Calu3 (cell line): ENCODE measurements at places on chromosomes 1 and 21. TPM values are rescaled to one million over a fixed set of nuclear protein-coding genes. Genes with fewer than 3 reads are reported as not detected.

The ABCG1 gene
- 0.19 and 0.29 TPM in 2 replicates for total RNA-seq

The RPF1 gene
- total RNA-seq = 33.6 TPM in 2 replicates

- H3K36me3 ChIP-seq = no peaks in the 10 kb centered on the region
- H3K27me3 ChIP-seq = no peaks in the 10 kb centered on the region
- no peak for DNase-seq
- H3K4me3 ChIP-seq = no peak overlapping the region
Measured at GRCh38 chr1:214946615-214947014, 135.9 kb upstream of the KCNK2 start.

GRCh38 chr1:157032303-157032702 lies 13.2 kb downstream of the ARHGEF11 start:
- no peak for DNase-seq
- H3K4me3 ChIP-seq = no peak overlapping the region
- H3K27me3 ChIP-seq = no peaks in the 10 kb centered on the region
- H3K36me3 ChIP-seq = no peaks in the 10 kb centered on the region
